ENCODE measurements at places on chromosomes 3 and 15.

- no peak for DNase-seq
Measured at GRCh38 chr15:35626571-35627318, 80.8 kb upstream of the DPH6 start.

DNA sequence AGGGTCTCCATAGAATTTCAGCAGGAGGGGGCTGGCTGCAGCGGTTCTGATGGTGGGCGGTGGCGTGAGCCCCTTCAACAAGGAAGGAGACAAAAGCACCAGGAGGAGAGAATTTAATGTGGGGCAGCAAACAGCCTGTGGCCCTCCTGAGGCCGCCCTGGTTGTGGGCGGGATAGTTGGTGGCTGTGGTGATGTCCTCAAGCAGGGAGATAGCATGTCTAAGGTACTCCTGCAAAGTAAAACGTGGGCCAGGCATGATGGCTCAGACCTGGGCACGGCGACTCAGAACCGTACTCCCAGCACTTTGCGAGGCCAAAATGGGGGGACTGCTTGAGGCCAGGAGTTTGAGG is 94.0 kb downstream of the LRRK1 start:
- DNase-seq = no peak

- no peak for DNase-seq
Measured at GRCh38 chr15:82538961-82539690, 1.1 kb downstream of the RPS17 start.

- no peak for DNase-seq
Measured at GRCh38 chr3:10772271-10773161, 43.5 kb upstream of the SLC6A11 start.

DNA sequence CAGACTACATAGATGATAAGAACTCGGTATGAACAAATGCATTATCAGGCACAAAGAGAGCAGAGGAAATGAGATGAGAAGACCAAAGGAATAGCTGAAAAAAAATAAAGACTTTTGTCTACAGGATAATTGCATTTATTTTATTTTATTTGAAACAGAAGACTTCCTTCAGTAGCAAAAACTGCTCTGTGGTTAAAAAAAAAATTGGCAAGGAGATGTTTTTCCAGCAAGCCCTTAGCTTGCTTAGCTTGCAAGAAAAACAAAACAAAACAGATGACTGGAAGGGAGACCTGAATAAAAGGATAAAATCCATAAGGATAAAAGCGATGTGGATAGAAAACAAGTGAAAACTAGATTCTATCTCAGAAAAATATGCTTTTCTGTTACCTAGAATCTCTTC is 9.1 kb upstream of the PPM1L start:
- no peak for DNase-seq

- no peak for DNase-seq
Measured at GRCh38 chr3:196514913-196515621, at the start of gene SMCO1. Gene SMCO1, minus strand, starts transcription at chr3:196515346. Its CDS starts 137 bp downstream, at chr3:196515209.

DNA sequence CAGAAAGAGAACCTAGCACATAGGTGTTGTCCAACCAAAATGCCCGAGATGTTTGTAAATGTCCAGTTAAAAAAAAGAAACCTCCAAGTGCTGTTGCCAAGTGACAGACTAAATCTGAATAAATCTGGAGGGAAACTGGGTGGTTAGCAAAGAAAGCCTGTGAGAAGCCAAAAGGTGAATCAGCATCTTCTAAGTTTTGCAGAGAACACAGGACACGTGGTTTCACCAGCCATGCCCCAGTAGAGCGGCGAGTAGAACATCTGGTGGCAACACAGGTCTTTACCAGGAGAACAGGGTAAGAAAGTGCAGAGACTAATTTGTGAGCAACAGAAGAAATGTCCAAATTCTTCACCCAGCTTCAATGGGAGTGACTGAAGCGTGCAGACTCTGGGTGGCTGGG is 986.0 kb downstream of the ROBO2 start:
- no peak for DNase-seq

- no peak for DNase-seq
Measured at GRCh38 chr3:17183951-17184550, 299.3 kb downstream of the PLCL2 start.

DNA sequence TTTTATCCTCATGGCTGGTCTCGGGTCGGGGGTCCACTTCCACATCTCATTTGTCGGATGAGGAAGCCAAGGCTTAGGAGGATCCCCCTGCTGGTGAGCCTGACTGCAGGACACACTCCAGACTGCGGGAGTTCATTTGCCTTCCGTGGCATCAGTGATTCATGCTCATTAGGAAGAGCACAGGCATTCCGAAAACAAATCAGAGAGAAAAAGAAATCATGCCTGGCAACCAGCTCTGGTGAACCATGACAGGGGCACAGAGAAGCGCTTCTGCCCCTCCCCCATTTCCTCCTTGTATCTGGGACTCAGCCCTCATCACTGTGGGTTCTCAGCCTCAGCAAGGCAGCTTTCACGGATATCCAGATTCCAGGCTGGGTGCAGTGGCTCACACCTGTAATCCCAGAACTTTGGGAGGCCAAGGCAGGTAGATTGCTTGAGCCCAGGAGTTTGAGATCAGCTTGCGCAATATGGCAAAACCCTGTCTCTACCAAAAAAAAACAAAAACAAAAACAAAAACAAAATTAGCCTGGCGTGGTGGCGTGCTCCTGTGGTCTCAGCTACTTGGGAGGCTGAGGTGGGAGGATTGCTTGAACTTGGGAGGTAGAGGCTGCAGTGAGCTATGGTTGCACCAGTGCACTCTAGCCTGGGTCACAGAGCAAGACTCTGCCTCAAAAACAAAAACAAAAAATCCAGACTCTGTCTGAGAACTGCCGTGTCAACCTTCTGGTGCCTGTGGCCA is 28.4 kb downstream of the IRAK2 start:
- peak; percentile 54 for DNase-seq

- DNase-seq = no peak
Measured at GRCh38 chr3:175620532-175620931, 761.4 kb downstream of the NAALADL2 start.

GRCh38 chr3:157532529-157533297 is 29.5 kb upstream of the VEPH1 start:
- peak; percentile 4 for DNase-seq

DNA sequence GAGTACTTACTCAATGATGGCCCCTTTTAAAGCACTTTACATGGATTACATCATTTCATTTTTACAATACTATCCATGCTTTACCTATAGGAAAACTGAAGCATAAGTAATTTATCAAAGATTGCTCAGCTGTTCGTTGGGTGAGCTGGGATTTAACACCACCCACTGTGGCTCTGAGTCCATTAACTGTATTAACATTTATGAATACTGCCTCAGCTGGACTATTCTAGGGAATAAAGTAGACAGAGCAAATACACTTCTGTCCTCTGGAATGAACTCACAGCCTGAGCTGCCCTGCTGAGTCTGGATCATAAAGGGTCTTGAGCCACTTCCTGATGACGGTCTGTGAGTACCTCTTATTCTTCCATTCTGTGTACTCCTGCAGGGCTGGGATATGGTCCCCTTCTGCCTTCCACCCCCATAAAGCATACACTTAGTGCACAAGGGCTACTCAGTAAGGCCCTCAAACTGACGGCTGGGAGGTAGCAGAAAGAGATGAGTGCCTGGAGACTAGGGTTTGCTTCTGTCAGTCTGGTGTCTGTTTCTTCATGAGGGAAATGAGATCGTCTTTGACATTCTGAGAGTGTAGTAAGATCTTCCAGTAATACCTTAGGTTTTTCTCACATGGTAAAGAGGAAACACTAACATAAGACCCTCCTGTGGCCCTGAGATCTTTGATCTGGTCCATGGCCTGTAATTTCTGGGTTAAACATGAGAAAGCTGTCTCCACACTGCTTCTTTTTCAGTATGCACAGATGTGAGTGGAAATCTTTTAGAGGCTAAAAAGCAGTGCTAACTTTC is 12.6 kb upstream of the ST6GAL1 start:
- no peak for DNase-seq

DNA sequence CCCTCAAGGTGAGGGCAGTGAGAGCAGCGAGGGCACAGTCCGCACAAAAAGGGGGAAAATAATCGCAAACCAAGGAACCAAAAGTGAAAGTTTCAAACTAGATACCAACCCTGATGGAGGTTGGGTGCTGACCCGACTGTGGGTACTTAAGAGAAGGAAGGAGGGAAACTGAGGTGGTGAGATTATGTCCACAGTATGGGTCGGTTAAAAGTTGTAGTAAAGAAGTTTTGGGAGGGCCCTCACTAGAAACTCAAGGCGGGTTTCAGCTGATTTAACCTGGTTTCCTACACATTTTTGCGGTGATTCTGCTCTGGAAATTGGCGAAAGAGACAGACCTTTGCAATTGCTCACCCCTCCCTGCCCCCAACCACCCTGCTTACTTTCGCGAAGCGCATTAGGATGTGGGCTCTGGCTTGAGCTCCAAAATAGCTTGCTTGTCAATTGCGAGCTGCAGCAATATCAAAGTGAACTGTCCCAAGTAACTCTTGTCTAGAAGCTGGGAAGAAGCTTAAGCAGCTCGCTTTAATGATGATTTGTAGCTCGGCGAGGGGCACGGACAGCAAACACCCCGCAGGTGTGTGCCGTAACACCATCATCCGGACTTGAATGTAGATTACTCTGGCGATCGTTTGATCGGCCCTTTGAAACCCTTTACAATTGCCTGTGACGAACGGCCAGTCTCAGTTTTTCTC is 15.8 kb downstream of the SOX2 start:
- DNase-seq = no peak

DNA sequence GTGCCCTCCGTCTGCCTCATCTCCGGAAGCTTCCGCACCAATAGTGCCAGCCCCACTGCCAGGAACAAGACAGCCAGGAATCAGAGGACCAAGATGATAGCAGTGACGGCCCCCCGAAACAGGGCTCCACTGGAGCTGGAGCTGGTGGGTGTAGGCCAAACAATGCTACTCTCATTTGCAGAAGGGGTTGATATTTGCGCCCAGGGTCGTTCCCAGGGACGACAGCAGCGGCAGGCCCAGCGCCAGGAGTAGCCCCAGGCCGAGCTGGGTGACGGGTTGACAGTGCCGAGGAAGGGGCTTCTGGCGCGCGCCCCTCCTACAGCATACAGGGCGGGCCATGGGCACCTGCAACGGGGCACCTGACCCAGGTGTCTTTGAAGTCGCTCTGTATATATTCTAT is 301.4 kb downstream of the CNTN6 start:
- no peak for DNase-seq

- DNase-seq = no peak
Measured at GRCh38 chr15:74180881-74181602, 7.5 kb downstream of the ISLR start.

GRCh38 chr15:51760805-51761204 is 9.4 kb downstream of the TMOD2 start:
- no peak for DNase-seq

DNA sequence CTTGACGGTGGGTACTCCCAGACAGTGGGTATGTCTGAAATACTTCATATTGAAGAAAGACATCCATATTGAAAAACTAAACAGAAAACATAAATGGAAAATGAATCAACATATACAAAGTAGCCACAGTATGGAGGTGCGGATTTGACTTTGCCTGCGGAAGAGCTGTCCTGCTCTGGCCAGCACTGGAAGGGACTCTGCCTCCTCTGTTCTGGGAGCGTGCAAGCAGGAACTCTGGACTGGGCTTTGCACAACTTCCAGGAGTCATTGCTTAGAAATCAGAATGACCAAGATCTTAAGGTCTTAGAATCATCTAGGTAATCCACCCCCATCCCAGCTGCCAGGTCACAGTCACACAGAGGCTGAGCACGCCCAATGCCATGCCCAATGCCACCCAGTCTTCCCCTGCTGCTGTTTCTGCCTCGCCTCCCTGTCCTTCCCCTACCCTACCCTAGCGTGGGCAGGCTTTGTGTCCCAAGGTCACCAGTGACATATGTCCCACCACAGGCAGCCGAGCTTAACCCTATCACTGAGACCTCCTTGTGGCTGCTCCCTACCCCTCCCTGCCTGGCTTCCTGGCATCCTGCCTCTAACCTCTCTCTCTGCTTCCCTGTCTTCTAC is 36.3 kb downstream of the CDC25A start:
- DNase-seq = no peak

- DNase-seq = no peak
Measured at GRCh38 chr3:146195030-146195429, 34.0 kb upstream of the PLOD2 start.

DNA sequence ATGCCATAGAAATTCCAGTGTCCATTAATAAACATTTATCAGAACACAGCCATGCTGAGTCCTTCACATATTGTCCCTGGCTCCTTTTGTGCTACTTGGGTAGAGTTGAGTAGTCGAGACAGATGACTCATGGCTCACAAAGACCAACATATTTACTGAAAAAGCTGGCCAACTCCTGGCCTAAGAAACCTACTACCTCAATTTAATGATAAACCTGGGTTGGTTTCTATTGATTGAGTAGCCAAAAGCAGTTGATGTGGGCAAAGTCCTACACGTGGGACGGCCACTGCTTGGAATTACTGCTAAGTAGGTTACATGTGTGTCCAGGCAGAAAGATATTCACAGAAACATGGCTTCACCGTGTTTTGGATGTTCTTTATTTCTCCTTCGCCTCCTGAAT is 402.2 kb downstream of the NR2F2 start:
- no peak for DNase-seq

GRCh38 chr3:87206070-87206469 is 21.0 kb upstream of the CHMP2B start:
- no peak for DNase-seq

DNA sequence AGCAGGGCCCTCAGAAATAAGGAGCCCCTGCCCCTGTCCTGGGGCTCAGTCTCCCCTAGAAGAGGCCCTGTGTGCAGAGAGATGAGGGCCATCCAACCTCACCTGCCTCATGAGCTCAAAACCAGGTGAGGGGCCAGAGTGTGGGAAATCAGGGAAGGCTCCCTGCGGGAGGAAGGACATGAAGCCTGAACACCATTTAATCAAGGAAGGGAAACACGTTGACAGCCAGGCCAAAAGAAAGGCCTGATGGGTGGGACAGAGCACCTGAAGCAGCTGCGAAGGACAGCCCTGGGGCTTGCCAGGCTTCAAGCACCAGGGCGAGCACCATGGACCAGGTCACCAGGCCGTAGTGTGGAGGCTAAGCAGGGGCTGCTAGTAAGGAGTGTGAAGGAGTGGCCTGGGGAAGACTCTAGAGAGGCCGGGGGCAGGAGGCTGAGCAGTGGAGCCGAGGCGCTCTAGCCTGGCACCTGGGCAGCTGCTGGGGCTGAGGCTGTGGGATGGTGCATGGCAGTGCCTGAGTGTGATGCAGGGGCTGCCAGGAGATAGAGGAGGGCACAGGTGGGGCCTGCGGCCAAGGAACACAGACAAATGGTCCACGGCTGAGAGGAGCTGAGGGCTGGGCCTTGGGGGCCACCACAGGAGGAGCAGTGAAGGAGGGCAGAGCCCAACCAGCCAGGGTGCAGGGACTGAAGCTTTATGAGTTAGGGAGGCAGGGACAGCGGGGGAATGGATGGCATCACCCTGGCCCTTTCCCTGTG is 16.1 kb downstream of the ACAA1 start:
- no peak for DNase-seq

- no peak for DNase-seq
Measured at GRCh38 chr15:73906346-73907034, 19.8 kb upstream of the LOXL1 start.

DNA sequence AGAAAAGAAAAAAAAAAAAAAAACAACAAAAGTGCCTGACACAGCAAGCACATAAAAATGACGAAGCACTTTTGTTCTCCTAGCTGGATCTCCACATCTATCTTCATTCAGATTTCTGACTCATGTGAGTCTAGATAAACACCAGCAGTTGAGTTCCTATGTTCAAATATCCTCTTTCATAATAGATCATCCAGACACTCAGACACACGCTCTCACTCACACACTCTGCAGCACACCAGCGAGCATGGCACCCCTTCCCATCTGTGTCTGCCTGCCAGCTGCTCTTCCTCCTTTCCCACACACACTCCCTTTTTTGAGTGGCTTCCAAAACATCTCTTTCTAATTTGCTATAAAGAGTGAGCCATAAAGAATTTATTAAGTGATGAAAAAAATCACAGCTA is 19.8 kb upstream of the CELF6 start:
- DNase-seq = no peak
